Heart right ventricle (tissue), 16 donors: ENCODE measurements at places on chromosomes 4 and X. TPM values are rescaled to one million over a fixed set of nuclear protein-coding genes. Genes with fewer than 3 reads are reported as not detected.

The CXXC4 gene
- total RNA-seq = 2.8 TPM

The ARHGAP4 gene
- 8.3 TPM for total RNA-seq

The ALAS2 gene
- total RNA-seq = 1.3 TPM

The STPG2 gene
- 0.39 TPM for total RNA-seq

The HELT gene
- total RNA-seq = not detected

The TLR10 gene
- 0.11 TPM for total RNA-seq

The COX7B2 gene
- not detected for total RNA-seq

The BRCC3 gene
- total RNA-seq = 14.6 TPM

The FAM47E gene
- 3.8 TPM for total RNA-seq

The ETDB gene
- total RNA-seq = not detected

The PABPC1L2A gene
- total RNA-seq = not detected

The NEUROG2 gene
- not detected for total RNA-seq

GRCh38 chr4:170015285-170015684 lies 10.9 kb downstream of the MFAP3L start:
- no peaks in the 10 kb centered on the region for H3K27me3 ChIP-seq
- H3K36me3 ChIP-seq = no peaks in the 10 kb centered on the region
- DNase-seq = peak; percentile 27
- no peaks in the 10 kb centered on the region for H3K4me1 ChIP-seq
- no peak overlapping the region for H3K27ac ChIP-seq
- H3K4me3 ChIP-seq = no peak overlapping the region

- no peak overlapping the region for H3K27ac ChIP-seq
- DNase-seq = no peak
- no peak overlapping the region for H3K4me3 ChIP-seq
Measured at GRCh38 chr4:70571772-70572171, 20.3 kb upstream of the AMBN start.

GRCh38 chr4:102564399-102565059 lies 63.4 kb downstream of the NFKB1 start:
- no peaks in the 10 kb centered on the region for H3K36me3 ChIP-seq
- no peak overlapping the region for H3K27ac ChIP-seq
- H3K27me3 ChIP-seq = no peaks in the 10 kb centered on the region
- H3K4me1 ChIP-seq = peaks cover 29% of the 10 kb centered on the region
- DNase-seq = no peak
- no peak overlapping the region for H3K4me3 ChIP-seq

DNA sequence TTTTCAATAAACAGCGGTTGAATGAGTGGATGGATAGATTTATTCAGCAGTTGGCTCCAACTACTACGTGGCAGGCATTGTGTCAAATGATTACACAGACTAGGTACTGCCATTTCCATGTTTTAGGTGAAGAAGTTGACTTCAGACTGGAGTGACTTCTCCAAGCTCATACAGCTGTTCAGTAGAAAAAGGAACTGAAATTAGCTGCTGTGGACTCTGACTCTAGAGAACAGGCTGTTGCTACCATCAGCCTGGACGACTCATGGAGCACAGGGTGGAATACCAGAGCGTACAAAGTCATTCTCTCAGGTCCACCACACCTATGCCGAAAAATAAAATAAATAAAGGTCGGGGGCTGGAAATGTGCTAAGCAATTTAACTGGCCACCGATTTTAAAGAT lies 45.3 kb downstream of the TENM3 start:
- no peak overlapping the region for H3K27ac ChIP-seq
- H3K4me3 ChIP-seq = no peak overlapping the region
- no peaks in the 10 kb centered on the region for H3K27me3 ChIP-seq
- no peaks in the 10 kb centered on the region for H3K36me3 ChIP-seq
- no peaks in the 10 kb centered on the region for H3K4me1 ChIP-seq

DNA sequence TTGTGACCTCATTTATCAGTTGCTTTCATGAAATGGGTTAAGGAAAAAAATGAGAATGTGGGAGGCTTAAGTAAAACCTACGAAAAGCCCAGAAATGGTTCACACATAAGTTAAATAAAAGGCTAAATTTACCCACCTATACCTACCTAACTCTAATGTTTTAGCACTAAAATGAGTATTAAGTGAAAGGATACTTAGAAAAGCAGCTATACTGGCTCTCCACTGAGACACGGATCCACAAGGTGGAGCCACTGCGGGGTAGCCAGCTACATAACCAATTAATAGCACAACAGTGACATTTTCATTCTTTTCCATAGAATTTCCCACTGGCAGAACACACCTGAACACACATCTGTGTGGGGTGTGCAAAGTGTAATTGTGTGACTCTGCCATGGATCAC lies 101.9 kb downstream of the MAML3 start:
- no peaks in the 10 kb centered on the region for H3K36me3 ChIP-seq
- H3K27me3 ChIP-seq = no peaks in the 10 kb centered on the region
- H3K4me1 ChIP-seq = peaks cover 15% of the 10 kb centered on the region
- DNase-seq = peak; percentile 48
- no peak overlapping the region for H3K4me3 ChIP-seq
- H3K27ac ChIP-seq = no peak overlapping the region

- H3K4me1 ChIP-seq = no peaks in the 10 kb centered on the region
- no peak overlapping the region for H3K4me3 ChIP-seq
- H3K27me3 ChIP-seq = no peaks in the 10 kb centered on the region
- DNase-seq = no peak
- no peaks in the 10 kb centered on the region for H3K36me3 ChIP-seq
Measured at GRCh38 chrX:36684053-36684452, 324.1 kb upstream of the FAM47C start.

DNA sequence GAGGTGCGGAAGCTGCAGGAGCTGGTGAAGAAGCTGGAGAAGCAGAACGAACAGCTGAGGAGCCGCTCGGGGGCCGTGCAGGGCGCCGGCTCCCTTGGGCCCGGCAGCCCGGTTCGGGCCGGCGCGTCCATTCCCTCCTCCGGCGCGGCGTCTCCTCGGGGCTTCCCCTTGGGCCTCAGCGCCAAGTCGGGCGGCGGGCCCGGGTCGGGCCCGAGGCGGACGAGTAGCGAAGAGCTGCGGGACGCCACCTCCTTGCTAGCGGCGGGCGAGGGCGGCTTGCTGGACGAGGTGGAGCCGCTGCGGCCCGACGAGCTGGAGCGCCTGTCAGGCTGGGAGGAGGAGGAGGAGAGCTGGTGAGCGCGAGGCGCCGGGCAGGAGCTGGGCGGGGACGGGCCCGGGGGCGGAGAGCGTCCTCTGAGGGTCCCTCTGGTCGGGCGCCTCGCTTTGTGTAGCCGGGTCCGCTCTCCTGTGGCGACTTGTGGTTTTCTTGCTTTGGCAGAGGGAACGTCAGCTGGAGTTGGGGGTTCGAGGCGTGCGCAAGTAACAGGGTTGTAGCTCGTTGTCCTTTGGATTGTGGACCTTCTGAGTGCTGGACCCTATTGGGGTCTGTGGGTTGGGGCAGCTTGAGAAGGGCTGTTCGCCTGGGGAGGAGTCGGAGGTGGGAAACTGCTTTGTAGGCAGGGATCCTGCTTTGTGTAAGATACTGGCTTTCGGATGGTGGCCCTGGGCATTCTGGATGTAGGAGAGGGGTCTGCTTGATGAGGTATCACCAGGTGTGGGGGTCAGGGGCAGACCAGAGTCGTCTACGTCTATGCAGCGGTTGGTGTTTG lies 662 bp downstream of the SLAIN2 start:
- DNase-seq = peak; percentile 63
- H3K27ac ChIP-seq = peak overlapping the region; percentile 99
- peak overlapping the region; percentile 93 for H3K4me3 ChIP-seq
- H3K4me1 ChIP-seq = peaks cover 45% of the 10 kb centered on the region

DNA sequence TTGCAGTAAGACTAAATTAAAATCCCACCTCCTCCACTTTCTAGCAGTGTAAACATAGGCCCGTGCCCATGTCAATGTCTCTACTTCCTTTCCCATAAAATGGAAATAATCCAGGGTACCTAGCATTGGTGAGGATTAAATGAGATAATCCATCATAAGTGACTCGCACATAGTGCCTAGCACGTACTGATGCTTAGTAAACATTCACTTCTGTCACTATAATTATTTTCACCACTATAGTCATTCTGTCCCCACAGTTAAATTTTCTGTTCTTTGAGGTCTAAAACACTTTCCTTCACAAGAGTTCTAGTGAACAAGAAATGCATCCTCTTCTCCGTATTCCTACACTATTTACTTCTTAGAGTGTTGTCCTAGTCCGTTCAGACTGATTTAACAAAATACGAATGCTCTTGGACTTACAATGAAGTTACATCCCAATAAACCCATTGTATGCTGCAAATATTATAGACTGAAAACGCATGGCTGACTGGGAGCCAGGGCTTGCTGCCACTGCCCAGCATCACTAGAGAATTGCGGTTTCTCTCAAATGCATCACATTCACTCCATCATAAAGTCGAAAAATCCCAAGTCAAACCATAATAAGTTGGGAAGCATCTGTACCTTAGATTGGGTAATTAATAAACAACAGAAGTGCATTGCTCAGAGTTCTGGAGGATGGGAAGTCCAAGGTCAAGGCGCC lies 10.6 kb downstream of the ARAP2 start:
- no peak for DNase-seq
- no peaks in the 10 kb centered on the region for H3K36me3 ChIP-seq
- H3K27ac ChIP-seq = no peak overlapping the region

DNA sequence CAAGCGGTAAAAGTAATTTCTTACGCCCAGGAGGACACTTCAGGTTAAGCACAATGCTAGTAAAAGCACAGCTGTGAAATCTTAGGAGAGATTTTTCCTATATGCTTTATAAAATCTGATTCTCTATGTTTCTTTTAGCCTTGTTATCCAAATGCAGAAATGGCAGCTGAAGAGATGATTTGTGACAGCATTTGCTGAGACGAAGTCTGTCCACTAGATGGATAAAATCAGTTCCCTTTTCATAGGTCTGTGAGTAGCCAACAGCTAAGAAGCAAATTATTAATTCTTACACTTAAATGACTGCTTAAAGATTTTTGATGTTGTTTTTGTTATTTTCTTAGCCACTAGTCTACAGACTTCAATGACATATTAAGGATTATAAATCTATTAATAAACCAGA lies 5.3 kb downstream of the GPM6A start:
- H3K36me3 ChIP-seq = no peaks in the 10 kb centered on the region
- H3K4me3 ChIP-seq = no peak overlapping the region
- no peaks in the 10 kb centered on the region for H3K27me3 ChIP-seq
- no peak overlapping the region for H3K27ac ChIP-seq

DNA sequence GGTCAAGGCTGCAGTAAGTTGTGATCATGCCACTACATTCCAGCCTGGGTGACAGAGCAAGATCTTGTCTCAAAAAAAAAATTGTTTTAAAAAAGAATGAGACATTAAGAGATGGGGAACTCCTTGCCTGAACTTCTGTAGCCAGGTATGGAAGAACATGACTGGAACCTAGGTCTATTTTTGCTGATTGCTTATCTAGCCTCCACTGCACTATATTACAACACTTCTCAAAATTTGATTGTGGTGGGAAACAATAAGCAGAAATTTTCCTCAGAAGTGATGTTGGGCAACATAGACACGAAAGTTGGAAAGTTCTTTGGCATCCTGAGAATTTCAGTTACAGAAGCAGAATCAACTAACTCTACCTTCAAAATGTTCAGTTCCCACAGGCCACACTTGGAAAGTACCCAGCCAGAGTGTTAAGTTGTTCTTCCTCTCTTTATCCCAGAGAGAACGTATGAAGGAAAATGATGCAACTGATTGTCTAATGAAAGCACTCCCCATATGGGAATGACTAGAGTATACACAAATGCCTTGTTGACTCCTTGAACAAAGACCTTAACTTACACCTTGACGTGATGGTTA lies 50.0 kb downstream of the LUZP4 start:
- no peak overlapping the region for H3K27ac ChIP-seq
- DNase-seq = no peak
- H3K36me3 ChIP-seq = no peaks in the 10 kb centered on the region
- no peak overlapping the region for H3K4me3 ChIP-seq
